ENCODE measurements at places on chromosomes 6 and 20.

DNA sequence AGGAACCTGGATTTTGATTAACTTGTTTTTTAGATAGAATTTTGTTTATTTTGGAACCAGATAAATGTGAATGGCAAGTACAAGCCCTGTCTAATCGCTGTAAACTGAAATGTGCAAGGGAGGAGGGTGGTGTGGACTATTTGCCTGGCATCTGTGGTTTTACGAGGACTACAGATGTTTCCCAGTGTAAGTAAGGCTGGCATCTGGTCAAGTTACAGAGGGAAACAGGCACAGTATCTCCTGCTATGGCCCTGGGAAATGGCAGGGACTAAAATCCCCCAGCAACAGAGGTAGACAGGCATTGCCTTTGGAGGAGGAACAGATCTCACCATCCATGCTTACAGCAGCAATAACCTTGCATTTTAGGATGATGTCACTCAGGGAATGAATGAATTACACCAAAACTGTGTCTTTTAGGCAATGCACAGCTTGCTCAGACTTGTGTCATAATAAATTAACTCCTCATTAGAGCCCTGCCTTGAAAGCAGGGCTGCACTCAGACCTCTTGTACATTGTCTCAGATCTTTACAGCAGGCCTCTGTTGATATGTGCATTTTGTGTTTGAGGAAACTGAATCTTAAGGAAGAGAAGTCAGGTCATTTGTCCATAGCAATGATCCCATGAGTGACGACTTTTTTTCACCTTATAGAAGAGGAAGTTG, 96.2 kb downstream of the TCP11 start:
- DNase-seq = no peak

GRCh38 chr6:141587482-141588266, 545.1 kb upstream of the GJE1 start:
- DNase-seq = no peak

DNA sequence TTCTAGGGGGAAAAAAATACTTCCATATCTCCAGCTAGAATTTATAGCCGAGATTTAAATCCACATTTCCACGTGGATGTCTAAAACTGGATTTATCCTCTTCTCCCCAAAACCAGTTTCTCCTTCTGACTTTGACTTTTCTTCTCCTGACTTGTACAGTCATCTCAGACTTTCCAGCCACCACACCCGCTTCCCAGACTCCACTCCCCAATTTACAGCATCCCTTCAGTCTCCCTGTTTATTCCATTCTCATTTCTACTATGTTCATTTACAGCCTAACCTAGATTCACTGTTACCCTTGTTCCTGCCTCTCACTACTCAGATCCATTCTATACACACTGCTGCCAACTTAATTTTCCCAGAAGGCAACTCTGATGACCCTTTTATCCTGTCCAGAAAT, 224.8 kb downstream of the KHDC1L start:
- DNase-seq = no peak

DNA sequence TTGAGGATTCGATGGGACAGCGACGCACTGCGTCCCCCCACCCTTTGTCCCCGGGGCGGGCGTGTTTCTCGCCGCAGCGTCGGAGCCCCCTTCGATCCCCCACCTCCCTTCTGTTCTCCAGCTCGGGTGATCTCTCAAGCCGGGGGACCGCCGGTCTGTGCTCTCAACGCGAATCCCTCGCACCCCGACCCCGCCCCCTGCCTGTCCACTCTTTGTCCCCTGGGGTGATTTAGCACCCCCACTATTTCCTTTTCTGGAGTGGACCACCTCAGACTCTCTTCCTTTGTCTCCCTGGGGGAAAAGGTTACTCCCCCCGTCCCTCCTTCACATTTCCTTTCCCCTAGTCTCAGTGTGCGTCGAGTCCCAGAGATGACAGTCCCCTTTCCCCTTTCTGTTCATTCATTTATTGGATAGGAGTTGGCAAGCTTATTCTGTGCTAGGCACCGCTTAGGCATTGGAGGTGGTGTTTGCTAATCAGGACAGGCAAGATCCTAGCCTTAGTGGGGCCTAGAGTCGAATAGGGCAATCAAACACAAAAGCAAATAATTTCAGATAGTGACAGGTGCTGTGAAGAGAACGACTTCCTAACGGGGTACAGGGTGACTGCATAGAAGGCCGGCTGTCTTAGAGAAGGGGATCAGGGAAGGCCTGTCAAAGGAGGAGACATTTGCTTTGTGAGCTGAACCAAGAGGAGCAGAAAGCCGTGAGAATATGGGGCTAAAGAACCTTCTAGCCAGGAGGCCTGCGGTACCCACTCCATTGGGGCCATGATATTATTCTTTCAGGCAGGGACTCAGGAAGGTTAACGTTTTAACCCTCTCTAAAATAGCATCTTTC, 741 bp downstream of the PTPN1 start:
- DNase-seq = peak; percentile 25

Data from CD4-positive, alpha-beta T cell treated with Interleukin-10 for 1 hour (primary cell).